ENCODE measurements at places on chromosomes 7 and 10.

GRCh38 chr10:63665670-63666134, 144.5 kb downstream of the REEP3 start:
- DNase-seq = peak; percentile 71

GRCh38 chr10:124066126-124066700, 27.2 kb downstream of the CHST15 start:
- no peak for DNase-seq

GRCh38 chr10:16675334-16675733, 141.9 kb downstream of the RSU1 start:
- DNase-seq = no peak

- peak; percentile 54 for DNase-seq
Measured at GRCh38 chr10:4343873-4344272, 482.1 kb upstream of the AKR1E2 start.

GRCh38 chr7:48424731-48425130, 253.5 kb downstream of the ABCA13 start:
- DNase-seq = peak; percentile 56

- peak; percentile 28 for DNase-seq
Measured at GRCh38 chr10:104333728-104334373, 4.4 kb downstream of the ITPRIP start.

- DNase-seq = peak; percentile 46
Measured at GRCh38 chr10:48946891-48947500, 7.4 kb upstream of the LRRC18 start.

DNA sequence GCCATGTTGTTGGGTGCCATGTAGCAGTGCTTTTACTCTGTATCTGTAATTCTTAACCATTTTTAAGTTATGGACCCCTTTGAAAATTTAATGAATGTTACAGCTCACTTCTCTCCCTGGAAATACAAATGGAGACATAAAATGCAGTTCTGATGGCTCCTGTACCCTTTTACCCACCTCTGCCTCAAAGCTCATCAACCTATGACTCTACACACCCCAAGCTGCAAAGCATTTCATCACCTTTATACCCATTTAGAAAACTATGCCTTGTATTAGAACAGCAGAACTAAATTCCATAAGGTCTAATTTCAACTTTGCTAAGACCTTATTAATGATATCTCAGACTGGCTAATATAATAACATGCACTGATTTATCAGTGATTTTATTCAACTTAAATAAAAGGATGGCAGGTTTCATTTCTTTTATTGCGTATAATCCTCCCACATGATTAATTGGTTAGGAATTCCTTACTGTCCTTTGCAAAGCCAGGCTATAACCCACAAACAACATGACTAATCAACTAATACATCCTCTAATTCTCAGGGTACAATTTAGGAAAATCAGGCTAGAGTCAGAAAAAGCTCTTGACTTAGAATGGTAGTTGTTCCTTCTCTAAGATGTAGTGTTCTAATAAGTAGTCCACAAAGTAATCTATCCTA, 68.1 kb downstream of the CPEB3 start:
- peak; percentile 74 for DNase-seq

DNA sequence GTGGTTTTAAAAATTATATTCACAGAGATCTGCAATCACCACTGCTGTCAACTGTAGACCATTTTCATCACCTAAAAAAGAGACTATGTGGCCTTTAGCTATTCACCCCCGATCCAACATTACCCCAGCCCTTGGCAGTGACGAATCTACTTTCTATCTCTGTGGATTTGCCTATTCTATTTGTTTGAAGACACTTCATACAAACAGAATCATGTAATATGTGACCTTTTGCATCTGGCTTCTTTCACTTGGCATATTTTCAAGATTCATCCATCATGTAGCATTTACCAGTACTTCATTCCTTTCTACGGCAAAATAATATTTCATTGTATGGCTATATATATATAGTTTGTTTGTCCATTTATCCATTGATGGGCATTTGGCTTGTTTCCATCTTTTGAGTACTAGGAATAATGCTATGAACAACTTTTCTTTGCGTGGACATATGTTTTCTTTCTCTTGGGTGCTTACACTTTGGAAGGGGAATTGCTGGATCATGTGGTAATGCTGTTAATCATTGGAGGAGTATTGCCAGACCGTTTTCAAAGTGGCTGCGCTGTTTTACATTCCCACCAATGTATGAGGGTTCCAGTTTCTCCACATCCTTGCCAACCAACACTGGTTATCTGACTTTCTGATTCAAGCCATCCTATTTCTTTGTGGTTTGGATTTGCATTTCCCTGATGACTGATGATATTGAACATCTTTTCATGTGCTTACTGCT, 22.3 kb downstream of the ADAMTS14 start:
- DNase-seq = no peak

GRCh38 chr10:114683593-114683992, 25.5 kb upstream of the ABLIM1 start:
- DNase-seq = no peak

DNA sequence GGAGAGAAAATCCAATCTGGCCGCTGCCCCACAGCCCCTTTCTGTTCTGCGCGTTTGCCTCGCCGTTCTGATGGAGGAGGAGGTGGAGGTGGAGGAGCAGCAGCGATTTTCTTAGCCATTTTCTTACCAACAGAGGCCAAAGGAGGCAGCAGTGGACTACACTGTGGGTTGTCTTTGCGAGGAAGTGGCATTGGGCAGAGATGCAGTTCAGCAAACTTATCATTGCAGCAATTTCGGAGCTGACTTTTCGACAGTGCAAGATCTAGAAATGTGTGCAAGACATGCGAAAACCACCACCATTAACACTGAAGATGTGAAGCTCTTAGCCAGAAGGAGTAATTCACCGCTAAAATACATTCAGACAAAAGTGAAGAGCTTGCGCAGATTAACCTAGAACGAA, 1.9 kb upstream of the ARL4A start:
- DNase-seq = peak; percentile 69

DNA sequence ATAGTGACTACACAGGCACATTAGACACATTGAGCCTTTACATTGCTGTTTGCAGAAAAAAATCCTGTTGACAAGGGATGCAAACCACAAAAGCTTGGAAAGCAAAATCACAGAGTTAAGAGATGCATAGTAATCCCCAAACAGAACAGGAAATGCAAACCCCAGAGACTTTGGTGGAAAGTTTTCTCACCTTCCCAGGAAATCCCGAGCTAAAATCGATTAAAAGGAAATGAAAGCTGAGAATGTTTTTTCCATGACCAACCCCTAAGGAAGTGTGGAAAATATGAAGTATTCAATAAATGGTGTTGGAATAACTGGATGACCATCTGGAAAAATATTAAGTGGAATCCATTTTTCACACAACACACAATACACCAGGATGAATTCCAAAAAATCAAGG, 598.7 kb downstream of the GRID1 start:
- no peak for DNase-seq

GRCh38 chr10:100826983-100827818, 81.8 kb downstream of the PAX2 start:
- no peak for DNase-seq

- DNase-seq = peak; percentile 30
Measured at GRCh38 chr10:1057106-1057657, 997 bp downstream of the WDR37 start.

DNA sequence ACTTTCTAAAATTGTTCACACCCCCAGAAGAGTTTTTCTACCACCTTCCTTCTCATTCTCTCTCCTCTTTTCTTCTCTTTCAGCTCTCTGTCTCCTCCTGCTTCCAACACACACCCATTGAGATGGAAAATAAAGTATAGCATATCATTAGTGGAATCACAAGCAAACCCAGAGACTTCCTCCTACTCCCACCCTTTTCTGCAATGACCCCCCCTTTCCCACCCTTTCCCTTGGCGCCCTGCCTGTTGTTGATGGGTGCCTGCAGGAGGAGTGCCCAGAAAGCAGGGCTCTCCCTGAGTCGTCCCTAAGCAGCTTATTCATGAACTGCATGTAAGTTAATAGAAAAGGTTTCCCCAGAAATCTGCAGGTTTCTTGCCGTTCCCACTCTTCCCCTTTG, 300.0 kb downstream of the PLXNA4 start:
- DNase-seq = no peak

DNA sequence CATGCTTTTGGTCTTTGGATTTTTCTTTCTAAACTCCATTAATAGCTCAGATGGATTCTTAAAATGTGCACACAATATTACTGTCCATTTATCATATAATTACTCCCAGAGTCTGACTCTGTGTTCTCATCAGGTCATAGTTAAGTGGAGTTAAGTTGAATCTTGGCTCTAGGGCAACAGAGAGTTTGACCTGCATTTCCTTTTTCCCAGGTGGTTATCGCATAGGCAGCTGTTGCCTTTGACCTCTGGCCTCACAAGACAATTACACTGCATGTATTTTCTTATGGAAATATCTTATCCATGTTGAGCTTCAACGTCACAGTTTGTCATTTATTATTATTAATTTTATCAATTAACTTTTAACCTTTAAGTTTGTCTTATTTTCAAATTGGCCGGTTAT, 237.5 kb upstream of the HGF start:
- no peak for DNase-seq

DNA sequence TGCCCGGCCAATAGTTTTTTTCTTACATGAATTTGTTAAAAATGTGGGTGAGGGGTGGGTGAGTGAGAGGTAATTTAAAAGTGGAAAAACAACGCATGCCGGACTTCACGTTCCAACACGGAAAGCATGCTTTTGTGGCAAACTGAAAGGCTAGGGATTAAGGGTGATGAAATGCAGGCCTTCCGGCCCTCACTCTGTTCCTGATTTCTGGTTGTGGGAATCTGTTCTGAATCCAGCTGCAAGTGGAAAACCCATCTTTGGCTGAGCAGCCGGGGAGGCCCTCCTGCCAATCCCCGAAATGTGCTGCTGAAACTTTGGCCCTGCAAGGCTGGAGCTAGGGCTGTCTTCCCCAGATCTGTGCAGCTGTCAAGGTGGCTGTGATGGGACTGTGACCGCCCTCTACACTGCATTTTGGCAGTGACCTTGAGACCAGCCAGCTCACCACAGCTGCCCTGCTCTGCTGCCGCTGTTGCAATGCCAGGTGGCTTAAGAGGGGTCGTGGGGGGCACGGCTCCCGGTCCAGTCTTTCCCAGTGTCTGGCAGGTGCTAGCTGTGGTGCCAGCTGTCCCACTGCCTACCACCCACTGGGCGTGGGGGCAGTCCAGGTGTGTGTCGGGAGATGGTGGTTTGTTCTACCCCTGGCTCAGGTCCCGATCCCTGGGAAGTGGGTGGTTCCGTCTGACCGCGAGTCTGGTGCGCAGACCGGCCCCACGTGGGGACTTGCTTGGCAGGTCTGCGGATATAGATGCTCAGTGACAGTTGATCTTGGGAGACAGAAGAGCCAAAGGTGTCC, 39.0 kb downstream of the TET1 start:
- DNase-seq = no peak

DNA sequence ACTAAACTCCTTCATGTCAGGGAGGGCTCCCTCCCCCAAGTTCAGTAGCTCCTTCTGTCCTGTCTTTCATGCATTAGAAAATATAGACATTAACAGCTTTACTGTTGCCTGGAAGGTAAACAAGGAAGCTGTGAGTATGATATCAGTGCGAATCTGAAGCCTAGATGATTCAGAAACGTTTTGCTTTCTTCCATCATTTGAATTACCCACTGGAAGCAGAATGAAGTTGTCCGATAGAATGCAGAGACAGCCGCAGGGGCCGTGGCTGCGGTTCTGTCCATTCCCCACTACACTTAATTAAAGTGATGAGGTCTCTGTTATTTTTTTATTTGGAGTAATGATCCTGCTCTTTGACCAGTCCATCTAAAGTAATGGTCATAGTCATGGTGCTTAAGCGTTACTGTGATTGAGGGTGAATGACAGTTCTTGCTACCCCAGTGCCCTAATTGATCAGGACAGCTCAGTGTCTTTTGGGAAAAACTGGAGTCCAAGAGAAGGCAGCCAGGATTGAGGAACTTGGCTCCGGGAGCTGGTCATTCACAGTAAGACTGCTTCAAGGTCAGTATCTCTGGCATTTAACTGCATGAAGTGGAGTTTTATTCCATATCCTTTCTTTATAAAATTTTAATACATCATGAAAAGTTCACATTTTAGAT, 69.9 kb downstream of the PTPRE start:
- peak; percentile 21 for DNase-seq

DNA sequence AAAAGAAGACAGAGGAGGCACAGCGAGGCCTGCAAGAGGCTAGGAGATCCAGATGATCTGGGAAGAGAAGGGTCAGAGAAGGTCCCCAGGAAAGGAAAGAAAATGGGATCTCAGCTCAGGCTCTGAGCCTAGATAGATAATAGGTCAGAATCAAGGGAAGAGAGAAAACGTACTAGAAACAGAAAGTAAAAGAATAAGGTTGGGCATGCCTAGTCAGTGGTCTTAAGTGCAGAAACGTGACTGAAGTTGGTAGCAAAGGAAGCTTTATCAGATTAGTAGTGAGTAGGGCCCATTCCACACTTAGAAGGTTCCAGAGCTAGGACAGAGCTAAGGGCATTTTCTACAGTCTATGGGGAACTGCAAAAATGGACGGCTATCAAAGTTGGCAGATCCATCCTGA, 84.8 kb upstream of the ASAH2 start:
- DNase-seq = no peak

DNA sequence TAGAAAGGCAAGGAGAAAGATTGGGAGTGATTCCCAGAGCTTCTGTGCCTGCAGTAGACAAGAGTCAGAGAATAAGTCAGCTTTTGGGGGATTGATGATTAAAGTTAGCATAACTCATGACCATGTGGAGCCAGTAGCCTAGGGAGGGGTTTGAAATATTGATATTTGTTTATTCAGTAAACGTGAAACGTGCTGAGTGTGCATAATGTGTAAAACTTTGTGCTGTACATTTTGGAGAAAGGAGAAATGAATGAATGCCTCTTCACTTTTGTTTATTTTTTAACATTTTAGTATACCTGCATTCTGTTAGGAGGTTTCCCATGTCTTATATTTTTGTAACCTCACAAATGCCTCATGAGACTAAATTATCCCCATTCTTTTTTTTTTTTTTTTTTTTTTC, 272.3 kb downstream of the SORCS3 start:
- DNase-seq = no peak

DNA sequence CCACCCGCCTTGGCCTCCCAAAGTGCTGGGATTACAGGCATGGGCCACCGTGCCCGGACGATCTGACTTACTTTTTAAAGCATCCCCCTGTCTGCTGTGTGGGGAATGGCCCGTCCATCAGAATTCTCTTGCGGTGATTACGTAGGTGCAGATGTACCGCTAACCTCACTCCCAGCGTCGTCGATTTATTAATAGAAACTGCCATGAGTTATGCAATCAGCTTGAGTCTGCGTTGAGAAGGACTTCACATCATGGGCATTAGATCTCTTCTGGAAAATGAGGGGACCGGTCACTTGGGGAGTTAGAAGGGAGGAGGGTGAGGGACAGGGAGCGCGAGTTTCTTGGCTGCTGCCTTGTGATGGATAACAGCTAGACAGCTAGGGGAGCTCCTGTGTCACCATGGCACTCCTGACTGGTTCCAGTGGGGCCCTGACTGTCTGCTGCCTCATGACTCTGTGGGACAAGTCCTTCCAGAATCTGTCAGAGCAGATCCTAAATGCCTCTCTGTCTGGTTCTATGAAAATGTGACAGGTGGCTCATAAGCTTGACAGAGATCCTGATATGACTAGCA, 35.2 kb downstream of the POR start:
- no peak for DNase-seq

GRCh38 chr10:46560381-46560780, 3.9 kb upstream of the GPRIN2 start:
- no peak for DNase-seq

GRCh38 chr7:17781491-17782215, 158.6 kb downstream of the SNX13 start:
- peak; percentile 64 for DNase-seq
